ENCODE measurements at places on chromosomes 7 and 10.

DNA sequence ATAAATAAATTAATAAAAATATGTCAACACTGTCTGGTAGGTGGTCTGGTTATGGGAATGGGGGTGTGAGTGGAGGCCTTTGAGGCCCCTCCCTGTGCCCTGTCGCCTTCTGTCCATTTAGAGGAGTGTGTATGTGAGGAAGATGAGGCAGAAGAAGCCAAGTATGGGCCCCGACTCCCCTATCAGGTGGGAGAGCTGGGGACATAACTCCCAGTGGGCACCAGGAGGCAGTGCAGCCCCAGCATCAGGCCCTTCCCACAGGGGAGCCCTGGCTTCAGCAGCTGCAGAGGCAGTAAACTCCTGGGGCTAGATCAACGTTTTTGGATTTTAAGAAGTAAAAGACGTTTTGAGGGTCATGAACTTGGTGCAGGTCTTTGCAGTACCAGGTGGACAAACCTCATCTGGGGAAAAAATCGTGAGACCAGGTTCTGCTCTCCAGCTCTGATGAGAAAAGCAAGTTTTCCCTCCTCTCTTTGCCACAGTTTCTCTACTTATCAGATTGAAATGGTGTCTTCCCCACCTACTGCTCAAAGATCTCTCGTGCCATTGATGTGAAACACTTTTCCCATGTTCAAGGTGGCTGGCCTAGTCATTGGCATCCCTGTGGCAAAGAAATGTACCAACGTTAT is 167.8 kb upstream of the EEPD1 start:
- peak; percentile 20 for DNase-seq

DNA sequence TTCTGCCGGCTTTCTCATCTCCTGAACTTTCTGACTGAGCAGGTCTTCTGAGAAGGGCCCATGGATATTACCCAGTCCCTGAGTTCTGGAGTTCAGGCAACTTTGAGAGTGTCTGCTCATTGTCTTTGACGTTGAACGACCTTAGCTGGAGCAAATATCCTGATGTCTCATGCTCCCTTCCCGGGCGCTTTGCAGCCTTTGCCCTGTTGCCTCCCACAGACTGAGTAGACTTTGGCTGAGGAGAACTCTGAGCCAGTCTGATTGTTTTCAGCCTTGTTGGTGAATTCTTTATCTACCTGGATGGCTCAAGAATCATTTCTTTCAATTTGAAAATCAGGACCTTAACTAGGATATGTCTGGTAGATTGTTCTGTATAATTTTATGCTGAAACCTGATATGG is 353.7 kb downstream of the GLRX3 start:
- DNase-seq = no peak

DNA sequence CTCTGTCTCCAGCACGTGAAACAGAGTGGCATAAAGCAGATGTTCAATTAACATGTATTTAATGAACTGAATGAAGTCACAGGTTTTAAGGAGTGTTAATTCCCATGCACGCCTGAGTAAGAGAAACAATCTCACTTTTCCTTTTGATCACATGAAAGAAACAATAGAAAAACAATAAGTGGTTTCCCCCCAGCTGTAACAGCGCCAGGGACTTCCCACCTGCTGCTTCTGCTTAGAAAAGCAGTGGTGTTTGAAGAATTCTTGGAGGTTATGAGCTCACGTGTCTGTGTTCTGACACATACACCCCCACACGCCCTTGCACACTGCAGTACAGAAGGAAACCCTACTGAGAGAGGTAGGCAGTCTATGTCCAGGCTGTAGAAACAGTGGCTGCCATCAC is 51.3 kb upstream of the FRMD4A start:
- no peak for DNase-seq

GRCh38 chr7:103871473-103871872 is 118.0 kb downstream of the RELN start:
- DNase-seq = no peak

DNA sequence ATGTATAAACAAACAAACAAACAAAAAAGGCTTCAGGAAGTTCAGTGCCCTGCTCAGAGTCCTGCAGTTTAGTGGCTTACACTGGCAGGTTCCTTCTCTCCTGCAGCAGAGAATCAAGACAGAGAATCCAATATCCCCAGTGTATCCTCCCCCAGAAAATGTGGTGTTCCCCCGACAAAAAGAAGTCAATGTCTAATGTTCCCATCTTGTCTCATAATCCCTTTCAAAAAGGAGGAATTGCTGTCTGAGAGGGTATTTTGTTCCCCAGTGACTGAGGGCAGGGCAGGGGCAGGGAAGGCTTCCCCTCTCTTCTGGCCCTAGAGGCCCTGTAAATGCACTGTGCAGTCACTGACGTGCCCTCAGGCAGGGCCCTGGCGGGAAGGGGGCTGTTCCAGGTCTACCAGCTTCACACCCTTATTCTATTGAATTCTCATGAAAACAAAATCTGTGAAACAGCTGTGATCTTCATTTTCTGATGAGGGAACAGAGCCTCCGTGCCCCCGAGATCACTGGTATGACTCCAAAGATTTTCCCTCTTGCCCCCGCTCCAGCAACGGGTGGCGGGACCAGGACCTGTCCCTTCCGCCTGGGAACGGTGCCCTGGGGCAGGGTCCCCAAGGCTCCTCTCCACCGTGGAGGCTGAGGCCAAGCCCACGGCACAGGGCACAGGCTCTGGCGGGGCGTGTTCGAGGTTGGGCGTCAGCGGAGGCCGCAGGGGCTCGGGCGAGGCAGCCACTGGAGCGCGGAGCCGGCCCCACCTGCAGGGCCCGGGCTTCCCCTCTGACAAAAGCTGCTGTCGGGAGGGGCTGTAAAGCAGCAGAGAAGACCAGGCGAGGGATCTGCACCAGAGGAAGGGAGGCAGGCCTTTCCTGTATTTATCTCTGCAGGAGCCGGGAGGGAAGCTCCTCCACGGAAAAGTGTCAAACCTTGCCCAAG is 13.4 kb upstream of the WDFY4 start:
- DNase-seq = no peak

DNA sequence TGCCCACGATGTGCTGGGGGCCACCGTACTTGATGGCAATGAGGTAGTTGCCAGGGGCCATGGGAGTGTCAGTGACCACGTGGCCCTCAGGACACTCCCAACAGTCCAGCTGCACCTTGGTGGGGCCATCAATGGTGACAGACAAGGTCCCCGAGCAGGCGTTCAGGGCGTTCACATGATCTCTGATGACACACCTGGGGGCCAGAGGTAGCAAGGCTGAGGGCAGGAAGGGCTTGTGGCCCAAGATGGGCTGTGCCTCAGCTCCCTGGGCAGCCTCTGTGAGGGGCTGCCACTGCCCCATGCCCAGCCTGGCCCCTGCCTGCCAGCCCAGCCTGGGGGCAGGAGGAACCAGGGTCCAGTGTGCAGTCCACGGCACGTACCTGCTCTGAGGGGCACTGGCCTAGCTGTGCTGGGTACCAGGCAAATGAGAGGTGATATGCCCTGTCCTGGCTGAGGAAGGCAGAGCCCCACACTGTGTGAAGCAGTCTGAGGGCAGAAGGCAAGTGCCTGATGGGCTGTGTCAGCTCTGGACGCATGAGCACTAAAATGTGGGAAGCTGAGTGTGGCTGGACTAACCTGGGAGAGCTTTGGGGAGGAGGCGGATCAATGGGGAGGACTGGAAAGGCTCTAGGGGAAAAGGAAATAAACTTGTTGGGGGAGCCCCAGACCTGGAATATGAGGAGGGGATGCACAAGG is 3.5 kb upstream of the KCP start:
- no peak for DNase-seq

DNA sequence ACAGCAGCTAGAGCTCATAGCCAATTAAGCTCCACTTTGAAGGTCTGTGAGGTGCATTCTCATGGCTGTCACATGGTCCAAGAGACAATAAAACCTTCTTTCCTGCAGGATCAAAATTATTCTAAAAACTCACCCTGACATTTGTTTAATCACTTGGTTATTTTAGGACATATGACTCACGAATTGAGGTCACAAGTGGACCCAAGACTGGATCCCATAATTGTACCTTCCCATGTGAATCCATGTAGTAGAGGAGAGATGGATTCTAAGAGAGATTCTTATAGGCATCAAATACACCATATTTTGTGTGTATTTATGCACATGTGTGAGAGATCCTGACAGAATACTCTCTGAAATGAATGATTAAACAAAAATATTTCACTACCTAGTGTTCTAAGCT is 18.1 kb downstream of the POLR1F start:
- DNase-seq = no peak

GRCh38 chr7:3310884-3311283 is 9.8 kb downstream of the SDK1 start:
- no peak for DNase-seq

DNA sequence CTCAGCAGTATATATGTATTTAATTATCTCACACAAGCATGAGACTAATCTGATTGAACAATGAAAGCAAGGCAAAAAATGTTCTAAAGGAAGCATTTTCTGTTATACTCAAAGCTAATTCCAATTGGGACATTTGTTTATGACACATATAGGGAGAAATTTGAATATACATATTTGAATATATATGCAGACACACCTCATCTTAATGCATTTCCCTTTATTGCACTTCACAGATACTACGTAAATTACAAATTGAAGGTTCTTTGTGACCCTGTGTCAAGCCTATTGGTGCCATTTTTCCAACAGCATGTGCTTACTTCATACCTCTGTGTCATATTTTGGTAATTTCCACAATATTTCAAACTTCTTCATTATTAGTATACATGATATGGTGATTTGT is 132.1 kb upstream of the STEAP1 start:
- no peak for DNase-seq

GRCh38 chr7:152869041-152869676 is 109.6 kb downstream of the ACTR3B start:
- DNase-seq = no peak

DNA sequence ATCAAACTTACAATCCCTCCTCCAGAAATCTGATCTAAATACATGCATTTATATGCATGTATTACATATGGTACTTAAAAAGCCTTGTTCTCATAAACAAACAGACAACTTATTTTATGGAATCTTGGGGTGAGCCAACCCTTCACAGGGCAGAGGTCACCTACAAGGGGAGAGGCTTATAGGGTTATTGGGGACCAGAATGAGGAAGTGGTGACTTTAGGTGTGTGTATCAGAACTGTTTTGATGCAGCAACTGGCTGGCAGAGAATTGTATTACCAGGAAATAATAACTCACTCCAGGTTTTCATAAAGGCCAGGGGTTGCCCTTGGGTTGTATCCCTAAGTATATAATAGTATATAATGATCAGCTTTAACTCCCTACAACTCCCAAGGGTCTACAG is 91.1 kb downstream of the SVIL start:
- DNase-seq = no peak
